H9 (cell line): ENCODE measurements at places on chromosomes 11 and 22.
A peak's percentile ranks its signal among the peaks of the same experiment; 100 is the strongest.

GRCh38 chr11:96309016-96309642 lies 33.9 kb downstream of the MAML2 start:
- H3K27me3 ChIP-seq = no peaks in the 10 kb centered on the region
- no peak for DNase-seq
- no peak overlapping the region; the same call in 2 of the 3 replicates for H3K4me3 ChIP-seq
- peaks cover 9% of the 10 kb centered on the region for H3K4me1 ChIP-seq
- H3K27ac ChIP-seq = no peak overlapping the region
- H3K36me3 ChIP-seq = no peaks in the 10 kb centered on the region

DNA sequence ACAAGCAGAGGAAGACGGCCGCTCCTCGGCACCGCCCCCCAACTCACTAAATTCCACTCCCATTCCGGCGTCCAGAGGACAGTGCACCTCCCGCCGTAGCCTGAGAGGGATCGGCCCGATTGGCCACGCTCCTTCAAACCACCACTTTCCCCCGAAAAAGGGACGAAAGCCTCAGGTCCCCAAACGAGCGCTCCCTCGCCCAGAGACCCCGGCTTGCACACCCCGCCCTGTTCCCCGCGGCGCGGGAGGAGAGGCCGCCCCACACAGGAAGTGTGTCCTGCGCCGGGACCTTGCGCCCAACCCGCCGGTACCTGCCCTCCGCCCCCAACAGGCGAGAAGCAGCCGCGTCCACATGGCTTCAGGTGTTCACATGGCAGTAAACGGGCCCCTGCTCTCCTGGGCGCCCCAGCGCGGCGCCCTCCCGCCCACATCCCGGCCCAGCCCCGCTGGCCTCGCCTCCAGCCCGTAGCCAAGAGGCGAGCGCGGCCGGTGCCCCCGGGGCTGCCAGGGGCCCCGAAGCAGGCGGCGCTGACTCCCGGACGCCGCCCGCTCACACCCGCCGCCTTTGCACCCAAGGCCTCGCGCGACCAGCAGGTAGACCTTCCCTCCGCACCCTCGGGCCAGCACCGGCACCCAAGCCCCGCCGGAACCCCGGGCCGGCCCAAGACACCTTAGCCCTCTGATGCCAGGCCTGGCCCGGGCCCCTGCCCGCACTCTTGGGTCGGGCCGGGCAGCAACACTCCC lies 849 bp downstream of the TCF20 start:
- peaks cover 4% of the 10 kb centered on the region for H3K36me3 ChIP-seq
- H3K4me3 ChIP-seq = peak overlapping the region; percentile 93
- peak; percentile 80 for DNase-seq
- H3K4me1 ChIP-seq = peaks cover 3% of the 10 kb centered on the region

DNA sequence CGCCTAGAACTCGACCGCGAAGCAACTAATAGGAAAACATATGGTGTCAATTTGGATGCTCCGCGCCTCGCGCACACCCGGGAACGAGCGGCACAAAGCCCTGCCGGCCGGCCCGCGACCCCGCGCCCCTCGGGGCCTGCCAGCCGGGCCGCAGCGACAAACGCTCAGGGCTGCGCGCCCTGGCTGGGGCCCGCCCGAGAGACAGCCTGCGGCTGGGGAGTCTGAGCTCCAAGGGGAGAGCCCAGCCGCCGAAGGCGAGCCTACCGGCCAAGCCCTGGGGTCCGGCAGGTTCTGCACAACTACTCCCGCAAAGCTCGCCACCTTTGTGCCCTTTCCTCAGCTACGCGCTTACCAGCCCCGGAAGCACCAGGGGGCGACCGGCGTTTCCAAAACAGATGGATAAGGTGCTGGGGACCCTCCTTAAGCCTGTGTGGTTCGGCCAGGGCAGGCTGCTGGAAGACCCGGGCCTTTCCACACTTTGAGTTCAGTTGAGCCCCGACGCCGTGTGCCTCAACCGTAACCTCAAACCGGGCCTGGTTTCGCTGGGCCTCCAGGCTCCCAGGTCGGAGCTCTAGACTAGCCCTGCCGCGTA lies 6.0 kb downstream of the PAX6 start:
- H3K4me1 ChIP-seq = no peaks in the 10 kb centered on the region
- peaks cover 92% of the 10 kb centered on the region for H3K27me3 ChIP-seq
- DNase-seq = peak; percentile 67
- no peaks in the 10 kb centered on the region for H3K36me3 ChIP-seq

- no peaks in the 10 kb centered on the region for H3K4me1 ChIP-seq
- no peaks in the 10 kb centered on the region for H3K36me3 ChIP-seq
- no peaks in the 10 kb centered on the region for H3K27me3 ChIP-seq
- no peak overlapping the region for H3K4me3 ChIP-seq
- no peak for DNase-seq
Observed at GRCh38 chr11:12161137-12161536, 50.7 kb downstream of the MICAL2 start.

DNA sequence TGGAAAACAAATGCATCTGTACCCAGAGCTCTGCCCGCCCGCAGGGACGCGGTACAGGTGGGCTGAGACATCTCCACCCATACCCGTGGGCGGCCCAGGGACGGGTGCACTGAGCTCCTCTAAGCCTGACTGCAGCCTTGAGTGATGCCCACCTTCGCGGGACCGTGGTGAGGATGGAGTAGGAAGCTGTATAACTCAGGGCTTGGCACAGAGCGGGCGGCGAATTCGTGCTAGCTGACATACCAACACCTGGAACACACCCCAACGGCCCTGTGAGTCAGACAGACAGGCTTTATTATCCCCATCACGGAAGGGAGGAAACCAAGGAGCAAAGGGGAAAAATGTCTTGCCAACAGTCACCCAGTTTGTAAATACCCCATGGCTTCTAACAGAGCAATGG lies 61.9 kb downstream of the SMCO4 start:
- H3K36me3 ChIP-seq = peaks cover 6% of the 10 kb centered on the region
- H3K4me1 ChIP-seq = peaks cover 14% of the 10 kb centered on the region; the same call in 1 of the 2 replicates
- no peak overlapping the region for H3K27ac ChIP-seq
- no peak overlapping the region for H3K4me3 ChIP-seq

- no peak overlapping the region for H3K4me3 ChIP-seq
- no peaks in the 10 kb centered on the region for H3K36me3 ChIP-seq
- H3K27me3 ChIP-seq = no peaks in the 10 kb centered on the region
- no peak overlapping the region for H3K27ac ChIP-seq
Observed at GRCh38 chr22:30161051-30161469, 80.8 kb downstream of the HORMAD2 start.

- H3K27me3 ChIP-seq = no peaks in the 10 kb centered on the region
- H3K36me3 ChIP-seq = peaks cover 37% of the 10 kb centered on the region
- no peak for DNase-seq
- H3K27ac ChIP-seq = no peak overlapping the region
- no peak overlapping the region for H3K4me3 ChIP-seq
Observed at GRCh38 chr11:102414559-102414958, 38.0 kb downstream of the TMEM123 start.

DNA sequence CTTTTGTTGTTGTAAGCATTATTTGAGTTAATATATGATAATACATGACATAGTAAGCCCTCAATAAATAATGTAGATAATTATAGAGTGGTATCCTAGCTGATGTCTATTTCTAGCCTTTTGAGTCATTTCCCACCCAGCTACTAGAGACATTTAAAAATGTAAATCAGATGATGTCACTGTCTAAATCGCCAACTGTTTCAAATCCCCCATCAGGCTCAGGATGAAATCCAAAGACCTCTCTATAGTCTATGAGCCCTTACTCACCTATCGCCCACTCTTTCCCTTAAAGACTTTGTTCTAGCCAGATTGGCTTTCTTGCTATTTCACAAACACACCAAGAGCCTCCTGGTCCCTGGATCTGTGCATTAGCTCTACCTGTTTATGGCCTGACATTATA lies 135.4 kb upstream of the PLET1 start:
- no peaks in the 10 kb centered on the region for H3K4me1 ChIP-seq
- no peaks in the 10 kb centered on the region for H3K36me3 ChIP-seq
- H3K27me3 ChIP-seq = no peaks in the 10 kb centered on the region
- no peak for DNase-seq

DNA sequence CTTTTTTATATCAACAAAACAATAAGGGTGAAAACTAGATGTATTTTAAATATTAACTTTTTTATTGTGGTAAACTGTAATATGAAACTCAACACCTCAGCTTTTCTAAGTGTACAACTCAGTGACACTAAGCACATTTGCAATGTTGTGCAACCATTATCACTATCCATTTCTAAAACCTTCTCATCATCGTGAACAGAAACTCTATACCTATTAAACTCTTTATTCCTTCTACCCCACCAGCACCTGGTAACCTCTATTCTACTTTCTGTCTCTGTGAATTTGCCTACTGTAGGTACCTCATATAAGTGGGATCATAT lies 9.4 kb downstream of the HORMAD2 start:
- no peaks in the 10 kb centered on the region for H3K36me3 ChIP-seq
- no peak overlapping the region for H3K27ac ChIP-seq
- H3K4me3 ChIP-seq = no peak overlapping the region
- H3K27me3 ChIP-seq = no peaks in the 10 kb centered on the region

- no peaks in the 10 kb centered on the region for H3K27me3 ChIP-seq
- H3K27ac ChIP-seq = no peak overlapping the region
- DNase-seq = peak; percentile 58
- H3K4me3 ChIP-seq = no peak overlapping the region
- H3K4me1 ChIP-seq = no peaks in the 10 kb centered on the region; the same call in 1 of the 2 replicates
- 0 out of 2 replicates have a peak, but pooled peaks cover 6% of the 10 kb centered on the region for H3K36me3 ChIP-seq
Observed at GRCh38 chr11:98940913-98941312, 79.8 kb upstream of the CNTN5 start.

- no peaks in the 10 kb centered on the region; the same call in 1 of the 2 replicates for H3K27me3 ChIP-seq
- peaks cover 42% of the 10 kb centered on the region for H3K36me3 ChIP-seq
- no peak for DNase-seq
- H3K27ac ChIP-seq = no peak overlapping the region
Observed at GRCh38 chr11:2825261-2825888, 60.2 kb downstream of the CDKN1C start.

DNA sequence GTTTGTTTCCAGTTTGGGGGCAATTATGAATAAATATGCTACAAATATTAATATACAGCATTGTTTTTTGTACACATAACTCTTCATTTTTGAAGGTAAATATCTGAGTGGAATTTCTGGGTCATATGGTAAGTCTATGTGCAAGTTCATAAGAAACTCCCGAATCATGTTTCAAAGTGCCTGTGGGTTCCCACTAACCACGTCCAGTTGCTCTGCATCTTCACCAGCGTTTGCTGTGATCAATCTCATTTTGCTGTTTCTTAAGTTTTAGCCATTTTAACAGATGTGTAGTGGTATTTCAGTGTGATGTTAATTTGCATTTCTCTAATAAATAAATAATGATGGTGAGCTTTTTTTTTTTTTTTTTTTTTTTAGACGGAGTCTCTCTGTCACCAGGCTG lies 14.2 kb upstream of the CSRP3 start:
- H3K36me3 ChIP-seq = no peaks in the 10 kb centered on the region
- no peaks in the 10 kb centered on the region for H3K27me3 ChIP-seq
- peaks cover 3% of the 10 kb centered on the region; the same call in 1 of the 2 replicates for H3K4me1 ChIP-seq
- no peak overlapping the region for H3K27ac ChIP-seq
- DNase-seq = no peak

GRCh38 chr11:4065601-4066377 lies 28.8 kb upstream of the RRM1 start:
- no peak for DNase-seq
- H3K27ac ChIP-seq = no peak overlapping the region
- H3K4me3 ChIP-seq = no peak overlapping the region
- H3K27me3 ChIP-seq = no peaks in the 10 kb centered on the region; the same call in 1 of the 2 replicates

DNA sequence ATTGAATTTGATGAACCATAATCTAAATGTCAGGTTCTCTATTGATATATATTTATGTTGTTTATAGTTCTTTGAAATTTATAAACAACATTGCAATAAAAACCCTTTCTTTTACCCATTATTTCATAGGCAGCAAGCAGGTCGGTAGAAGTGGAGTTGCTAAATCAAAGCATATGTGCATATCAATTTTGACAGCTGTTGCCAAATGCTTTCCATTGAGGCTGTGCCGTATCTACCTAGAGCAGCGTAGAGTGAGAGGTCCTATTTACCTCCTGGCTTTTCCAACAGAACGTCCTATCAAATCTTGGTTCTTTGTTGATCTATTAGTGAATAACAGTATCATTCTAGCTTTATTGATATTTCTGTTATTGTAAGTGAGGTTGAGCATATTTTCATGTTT lies 77.5 kb upstream of the SLC22A12 start:
- H3K4me1 ChIP-seq = no peaks in the 10 kb centered on the region
- no peak overlapping the region for H3K4me3 ChIP-seq
- no peaks in the 10 kb centered on the region for H3K36me3 ChIP-seq
- H3K27me3 ChIP-seq = no peaks in the 10 kb centered on the region
- H3K27ac ChIP-seq = no peak overlapping the region
- no peak for DNase-seq

- H3K27me3 ChIP-seq = no peaks in the 10 kb centered on the region; the same call in 1 of the 2 replicates
- H3K4me3 ChIP-seq = no peak overlapping the region
- no peak overlapping the region for H3K27ac ChIP-seq
- no peak for DNase-seq
- no peaks in the 10 kb centered on the region for H3K4me1 ChIP-seq
Observed at GRCh38 chr11:114953039-114953438, 274.7 kb downstream of the NXPE2 start.

DNA sequence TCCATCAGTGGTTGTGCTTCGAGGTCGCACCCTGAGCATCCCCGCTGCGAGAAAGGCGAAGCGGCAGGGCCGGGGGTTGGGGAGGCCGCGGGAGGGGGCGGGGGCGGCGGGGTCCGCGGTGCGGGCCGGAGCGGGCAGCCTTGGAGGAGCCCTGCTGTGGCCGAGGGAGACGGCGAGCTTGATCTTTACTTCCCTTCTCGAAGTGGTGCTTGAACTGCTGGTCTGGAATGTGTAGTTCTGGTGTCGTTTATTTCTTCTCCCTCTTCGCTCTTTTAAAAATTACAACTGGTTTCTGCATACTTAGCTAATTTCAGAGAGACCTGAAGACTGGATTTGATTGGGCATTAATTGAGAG lies 1.1 kb downstream of the APLP2 start:
- no peak overlapping the region for H3K27ac ChIP-seq
- no peak for DNase-seq

- H3K4me3 ChIP-seq = no peak overlapping the region
- H3K27ac ChIP-seq = no peak overlapping the region
Observed at GRCh38 chr11:32963721-32964120, 52.0 kb upstream of the DEPDC7 start.

DNA sequence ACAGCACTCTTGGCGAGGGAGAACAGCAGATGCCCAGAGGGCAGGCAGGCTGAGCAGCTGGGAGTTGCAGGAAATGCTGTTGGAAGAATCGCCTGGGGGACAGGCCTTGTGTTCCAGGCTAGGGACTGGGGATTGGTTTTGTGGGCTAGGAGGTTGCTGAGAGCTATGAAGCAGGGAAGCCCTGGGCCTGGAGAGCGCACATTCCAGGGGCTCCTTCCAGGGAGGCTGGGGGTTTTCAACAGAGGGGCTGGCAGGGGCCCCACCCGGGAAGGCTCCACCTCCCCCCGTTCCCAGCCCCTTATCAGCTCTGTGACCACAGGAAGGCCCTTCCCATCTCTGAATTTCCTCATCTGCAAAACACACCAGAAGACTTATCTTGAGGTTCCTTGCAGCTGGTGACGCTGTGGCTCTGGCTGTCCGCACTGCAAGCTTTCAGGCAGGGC lies 21.7 kb downstream of the WNT11 start:
- no peak overlapping the region for H3K4me3 ChIP-seq
- no peaks in the 10 kb centered on the region for H3K27me3 ChIP-seq
- no peak for DNase-seq
- H3K4me1 ChIP-seq = no peaks in the 10 kb centered on the region
- no peaks in the 10 kb centered on the region; the same call in 2 of the 3 replicates for H3K36me3 ChIP-seq
- no peak overlapping the region for H3K27ac ChIP-seq
